Lower lobe of right lung (tissue), 2 donors: ENCODE measurements at places on chromosomes 2 and 18. TPM values are rescaled to one million over a fixed set of nuclear protein-coding genes. Genes with fewer than 3 reads are reported as not detected.

- no peak for DNase-seq
These were observed 249.7 kb downstream of the ETAA1 start for GRCh38 chr2:67646714-67647333.

- no peak for DNase-seq
These were observed 60.6 kb downstream of the CCDC93 start for GRCh38 chr2:117953231-117953630.

Gene SNTG2
- 1.4 TPM for total RNA-seq

Gene CDH20
- 0.24 TPM for total RNA-seq

- peak; percentile 60 for DNase-seq
These were observed 2.6 kb upstream of the GPR35 start for GRCh38 chr2:240622531-240623235.

Gene TLX2
- not detected for total RNA-seq

- DNase-seq: no peak
These were observed 1353.6 kb downstream of the DPP10 start for GRCh38 chr2:115796078-115796477.

DNA sequence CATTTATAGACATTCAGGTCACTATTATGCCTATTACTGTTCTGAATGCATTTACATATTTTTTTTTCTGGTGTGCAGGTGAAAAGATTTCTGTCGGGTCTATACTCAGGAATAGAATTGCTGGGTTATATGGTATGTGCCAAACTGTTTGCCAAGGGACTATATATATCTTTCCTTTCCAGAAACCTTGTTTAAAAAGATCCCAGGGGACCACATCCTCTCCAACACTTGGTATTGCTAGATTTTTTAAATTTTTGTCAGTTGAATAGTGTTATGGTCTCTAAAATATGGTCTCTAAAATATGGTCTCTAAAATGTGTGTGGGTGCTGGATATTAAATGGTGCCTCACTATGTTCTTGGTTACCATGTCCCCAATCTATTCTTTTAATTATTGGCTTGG lies 131.3 kb downstream of the INSIG2 start:
- DNase-seq: no peak

DNA sequence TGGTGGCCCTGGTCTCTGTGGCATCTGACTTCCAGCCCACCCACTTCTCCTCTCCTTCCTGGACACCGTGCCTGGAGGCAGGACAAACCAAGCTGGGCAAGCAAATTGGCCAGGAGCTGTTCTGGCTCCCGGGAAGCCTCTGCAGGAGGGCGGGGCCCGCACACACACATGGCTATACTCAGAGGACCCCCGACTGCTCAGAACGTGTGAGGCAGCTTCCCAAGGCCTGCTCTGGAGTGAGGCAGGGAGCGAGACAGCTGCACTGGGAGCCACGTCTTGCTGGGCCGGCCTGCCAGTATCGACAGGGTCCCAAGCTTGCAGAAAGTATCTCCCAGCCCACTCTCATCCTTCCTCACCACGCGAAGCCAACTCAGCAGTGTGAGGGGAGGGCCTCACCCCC lies 257.3 kb downstream of the TWIST2 start:
- no peak for DNase-seq
